ENCODE measurements at places on chromosomes 16 and 17.
A peak's percentile ranks its signal among the peaks of the same experiment; 100 is the strongest.

DNA sequence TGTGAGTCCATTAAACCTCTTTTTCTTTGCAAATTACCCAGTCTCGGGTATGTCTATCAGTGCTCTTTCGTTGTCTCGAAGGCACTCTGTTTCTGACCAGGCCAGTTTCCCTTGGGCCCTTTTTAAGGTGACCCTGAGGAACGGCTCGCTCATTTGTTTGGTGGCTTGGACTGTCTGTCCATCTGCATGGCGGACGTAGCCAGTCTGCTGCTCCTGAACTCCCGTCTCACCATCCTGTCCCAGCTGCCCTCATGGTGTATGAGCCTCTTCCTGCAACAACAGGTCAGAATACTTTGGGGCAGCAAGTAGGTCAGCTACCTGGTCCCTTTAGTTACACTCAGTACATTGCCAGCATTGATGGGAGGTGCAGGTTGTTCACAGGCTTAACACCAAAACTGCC is 19.0 kb downstream of the DRC7 start:
- DNase-seq, result no peak

DNA sequence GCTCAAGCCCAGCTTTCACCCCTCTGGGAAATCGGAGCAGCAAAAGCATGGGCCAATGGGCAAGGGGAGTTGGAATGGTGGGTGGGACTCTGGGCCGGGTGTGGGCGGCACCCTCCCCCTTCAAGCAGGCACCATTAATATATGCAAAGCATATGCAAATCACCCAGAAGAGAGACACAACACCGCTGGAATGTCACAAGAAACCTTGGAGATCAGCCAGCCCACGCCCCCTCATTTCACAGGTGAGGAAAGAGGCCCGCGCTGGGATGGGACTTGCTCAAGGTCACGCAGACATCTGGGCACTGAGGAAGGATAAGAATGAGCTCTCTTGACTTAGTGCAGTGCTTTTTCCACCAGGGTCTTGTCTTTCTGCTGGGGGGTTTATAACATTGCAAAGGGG is 4.8 kb downstream of the SRCIN1 start:
- DNase-seq, result peak; percentile 21

DNA sequence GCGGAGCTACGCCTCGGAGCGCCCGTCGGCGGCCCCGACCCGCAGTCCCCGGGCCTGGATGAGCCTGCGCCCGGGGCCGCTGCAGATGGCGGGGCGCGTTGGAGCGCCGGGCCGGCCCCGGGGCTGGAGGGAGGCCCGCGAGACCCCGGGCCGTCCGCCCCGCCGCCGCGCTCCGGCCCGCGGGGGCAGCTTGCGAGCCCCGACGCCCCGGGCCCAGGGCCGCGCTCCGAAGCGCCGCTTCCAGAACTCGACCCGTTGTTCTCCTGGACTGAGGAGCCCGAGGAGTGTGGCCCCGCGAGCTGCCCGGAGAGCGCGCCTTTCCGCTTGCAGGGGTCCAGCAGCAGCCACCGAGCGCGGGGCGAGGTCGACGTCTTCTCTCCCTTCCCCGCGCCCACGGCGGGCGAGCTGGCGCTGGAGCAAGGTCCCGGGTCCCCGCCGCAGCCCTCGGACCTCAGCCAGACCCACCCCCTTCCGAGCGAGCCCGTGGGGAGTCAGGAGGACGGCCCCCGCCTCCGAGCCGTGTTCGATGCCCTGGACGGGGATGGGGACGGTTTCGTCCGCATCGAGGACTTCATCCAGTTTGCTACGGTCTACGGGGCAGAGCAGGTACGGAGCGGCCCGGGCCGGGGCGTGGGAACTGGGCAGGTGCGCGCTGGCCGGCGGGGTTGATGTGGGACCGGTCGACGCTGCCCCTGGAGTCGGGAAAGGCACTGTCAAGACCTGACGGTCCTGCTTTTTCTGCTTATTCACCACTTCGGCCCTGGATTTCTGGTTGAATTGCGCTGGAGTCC is 861 bp downstream of the RAB11FIP3 start:
- DNase-seq, result no peak

DNA sequence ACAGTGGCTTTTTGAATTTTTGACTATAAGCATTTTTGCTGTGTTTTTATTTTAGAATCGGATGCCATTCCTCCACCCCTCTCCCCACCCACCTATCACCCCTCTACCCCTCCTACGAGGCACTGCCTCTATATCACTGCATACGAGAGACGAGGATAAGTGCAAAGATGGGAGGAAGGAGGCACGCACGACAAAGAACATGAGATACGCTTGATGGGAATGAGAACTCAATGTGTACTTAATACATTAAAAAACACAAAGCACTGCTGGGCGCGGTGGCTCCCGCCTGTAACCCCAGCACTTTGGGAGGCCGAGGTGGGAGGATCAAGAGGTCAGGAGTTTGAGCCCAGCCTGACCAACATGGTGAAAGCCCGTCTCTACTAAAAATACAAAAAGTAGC is 8.8 kb upstream of the USP43 start:
- DNase-seq, result no peak

DNA sequence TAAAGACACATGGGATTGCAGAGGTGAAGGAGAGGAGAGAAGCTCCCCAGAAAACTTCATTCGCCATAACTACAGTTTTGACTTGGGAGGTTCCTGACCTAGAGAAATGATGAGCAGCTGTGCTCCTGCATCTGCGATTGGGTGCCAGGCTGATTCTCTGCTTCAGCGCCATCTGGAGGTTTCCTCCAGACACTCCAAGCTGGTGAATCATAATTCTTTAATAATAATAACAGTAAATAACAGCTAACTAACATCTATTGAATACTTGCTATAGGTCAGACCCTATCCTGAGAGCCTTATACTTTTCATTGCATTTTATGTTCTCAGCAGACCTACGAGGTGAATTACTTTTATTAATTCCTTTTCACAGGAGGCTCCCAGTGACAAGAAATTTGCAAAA is 575.8 kb downstream of the TOX3 start:
- DNase-seq, result peak; percentile 63

- peak; percentile 89 for DNase-seq
Measured at GRCh38 chr17:82204831-82205719, 7.6 kb downstream of the CCDC57 start.

- no peak for DNase-seq
Measured at GRCh38 chr16:558298-559020, 1.7 kb upstream of the PRR35 start.

GRCh38 chr16:67241008-67241900 is 6.0 kb downstream of the FHOD1 start:
- DNase-seq, result peak; percentile 80

- no peak for DNase-seq
Measured at GRCh38 chr17:69882281-69882680, 192.7 kb upstream of the KCNJ16 start.

DNA sequence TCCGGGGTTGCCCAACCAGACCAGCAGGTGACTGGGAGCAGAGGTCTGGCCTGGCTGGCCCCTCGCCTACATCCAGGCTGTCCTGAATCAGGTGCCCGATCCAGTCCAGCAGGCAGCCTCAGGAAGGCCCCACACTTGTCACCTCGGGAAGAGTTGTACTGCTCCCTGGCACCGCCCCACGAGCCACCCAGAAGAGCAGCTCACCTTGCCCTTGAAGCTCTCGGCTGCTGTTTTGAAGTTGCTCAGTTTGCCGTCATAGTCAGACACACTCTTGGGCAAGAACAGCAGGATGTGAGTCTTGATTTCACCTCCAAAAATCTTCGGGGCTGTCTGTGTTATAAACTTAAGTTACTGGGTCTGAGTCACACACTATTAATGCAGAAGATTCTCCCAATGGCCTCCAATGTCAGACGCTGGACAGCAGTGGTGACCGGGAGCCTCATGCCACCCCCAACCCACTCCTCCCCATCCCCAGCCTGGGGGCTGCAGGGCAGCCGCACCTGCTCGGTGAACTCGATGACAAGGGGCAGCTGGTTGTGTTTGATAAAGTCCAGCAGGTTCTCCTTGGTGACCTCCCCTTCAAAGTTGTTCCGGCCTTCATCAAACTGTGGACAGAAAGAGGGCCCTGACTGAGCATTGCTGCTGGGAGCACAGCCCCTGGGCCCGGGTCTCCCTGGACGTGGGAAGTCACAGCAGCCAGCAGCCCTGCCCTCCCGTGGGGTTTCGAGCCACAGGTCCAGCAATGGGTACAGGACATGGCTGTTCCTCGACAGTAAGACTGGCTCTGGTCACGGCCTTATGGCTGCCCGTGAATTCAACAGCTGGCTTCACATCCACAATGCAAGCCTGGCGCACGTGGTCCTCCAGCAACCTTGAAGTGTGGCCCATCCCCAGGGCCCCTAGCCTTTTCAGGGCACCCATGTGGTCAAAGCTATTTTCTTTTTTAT is 12.2 kb upstream of the PPP1R27 start:
- no peak for DNase-seq

DNA sequence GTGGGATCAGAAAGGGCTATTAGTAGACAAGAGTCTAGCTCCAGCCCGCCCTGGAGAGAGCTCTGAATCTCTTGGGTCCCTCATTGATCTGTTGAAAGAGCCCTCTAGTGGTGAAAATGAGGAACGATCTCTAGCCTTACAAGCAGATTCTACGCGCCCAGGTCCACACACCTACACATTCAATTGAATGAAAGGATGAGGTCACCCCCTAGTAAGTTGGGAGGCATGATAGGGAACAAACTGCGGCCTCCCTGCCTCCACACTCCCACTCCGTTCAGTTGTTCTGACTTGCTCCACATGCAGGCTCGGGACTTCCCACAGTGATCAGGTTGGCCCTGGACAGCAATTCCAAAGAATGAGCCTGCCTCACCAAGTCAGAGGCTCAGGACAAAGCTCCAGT is 2.9 kb upstream of the CACNG3 start:
- DNase-seq, result peak; percentile 51

DNA sequence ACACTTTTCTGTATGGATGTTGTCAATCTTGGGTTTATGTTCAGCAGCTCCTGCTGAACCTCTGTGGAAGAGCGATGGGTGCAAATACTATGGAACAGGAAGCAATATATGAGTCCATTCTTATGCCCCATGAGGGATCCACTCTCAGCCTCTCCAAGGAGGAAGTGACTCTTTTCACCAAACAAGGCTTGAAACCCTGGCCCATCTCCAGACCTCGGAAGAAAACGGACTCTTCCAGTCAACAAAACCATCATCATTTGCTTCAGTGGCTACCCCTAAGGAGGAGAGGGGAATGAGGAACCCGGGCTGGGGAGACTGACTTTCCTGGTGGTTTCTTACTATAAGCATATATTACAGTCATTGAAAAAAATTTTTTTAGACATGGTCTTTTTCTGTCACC is 206.2 kb downstream of the AXIN2 start:
- no peak for DNase-seq

- DNase-seq, result no peak
Measured at GRCh38 chr17:10050597-10051101, 145.6 kb upstream of the RCVRN start.
